GM23248 (cell line): ENCODE measurements at places on chromosomes 12 and 14.

GRCh38 chr12:18430425-18431048, 169.2 kb downstream of the PIK3C2G start:
- H3K27me3 ChIP-seq: no peaks in the 10 kb centered on the region
- H3K36me3 ChIP-seq: no peaks in the 10 kb centered on the region
- peaks cover 3% of the 10 kb centered on the region; the same call in 1 of the 2 replicates for H3K4me1 ChIP-seq
- peak; percentile 76 for DNase-seq
- H3K27ac ChIP-seq: no peak overlapping the region

GRCh38 chr14:37597914-37598746, 2.7 kb downstream of the TTC6 start:
- H3K27ac ChIP-seq: no peak overlapping the region
- H3K4me1 ChIP-seq: peaks cover 5% of the 10 kb centered on the region; the same call in 1 of the 2 replicates
- H3K27me3 ChIP-seq: peaks cover 82% of the 10 kb centered on the region
- peak overlapping the region; percentile 7; the same call in 1 of the 2 replicates for H3K4me3 ChIP-seq
- no peaks in the 10 kb centered on the region for H3K36me3 ChIP-seq

- H3K4me1 ChIP-seq: peaks cover 26% of the 10 kb centered on the region
- H3K27ac ChIP-seq: peak overlapping the region; percentile 51
- DNase-seq: peak; percentile 17
- H3K4me3 ChIP-seq: peak overlapping the region; percentile 74
- no peaks in the 10 kb centered on the region for H3K27me3 ChIP-seq
- no peaks in the 10 kb centered on the region for H3K36me3 ChIP-seq
These were observed 135.3 kb downstream of the FGD4 start for GRCh38 chr12:32534698-32535097.

GRCh38 chr12:93134893-93135285, 205.8 kb upstream of the EEA1 start:
- H3K27ac ChIP-seq: no peak overlapping the region
- DNase-seq: no peak
- no peaks in the 10 kb centered on the region for H3K36me3 ChIP-seq
- no peaks in the 10 kb centered on the region for H3K27me3 ChIP-seq
- peaks cover 28% of the 10 kb centered on the region for H3K4me1 ChIP-seq

DNA sequence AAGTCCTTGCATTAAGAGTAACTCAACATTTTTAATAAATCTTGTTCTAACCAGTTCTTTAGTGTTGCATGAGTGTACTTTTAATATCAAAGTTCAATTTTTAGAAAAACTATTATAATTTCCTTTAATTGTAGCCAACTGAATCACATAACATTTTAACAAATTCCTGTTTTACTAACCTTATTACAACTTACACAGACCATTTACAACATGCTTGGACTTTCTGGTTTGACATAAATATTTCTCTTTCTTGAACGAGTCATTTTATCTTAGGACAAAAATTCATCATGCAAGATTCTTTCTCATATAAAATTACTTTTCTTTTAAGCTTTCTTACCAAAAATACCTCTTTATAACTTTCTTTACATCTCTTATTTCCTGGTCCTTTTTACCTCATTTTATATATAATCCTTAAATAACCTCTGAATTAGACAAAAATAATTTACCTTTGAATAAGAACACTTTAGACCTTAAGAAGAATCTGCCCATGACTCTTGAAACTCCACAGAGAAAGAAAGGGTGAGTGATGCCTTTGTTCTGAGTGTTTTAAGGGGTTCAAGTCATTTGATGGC, 3.9 kb downstream of the SLCO1A2 start:
- no peak for DNase-seq
- no peaks in the 10 kb centered on the region for H3K4me1 ChIP-seq
- H3K36me3 ChIP-seq: no peaks in the 10 kb centered on the region
- H3K4me3 ChIP-seq: no peak overlapping the region
- H3K27me3 ChIP-seq: no peaks in the 10 kb centered on the region

DNA sequence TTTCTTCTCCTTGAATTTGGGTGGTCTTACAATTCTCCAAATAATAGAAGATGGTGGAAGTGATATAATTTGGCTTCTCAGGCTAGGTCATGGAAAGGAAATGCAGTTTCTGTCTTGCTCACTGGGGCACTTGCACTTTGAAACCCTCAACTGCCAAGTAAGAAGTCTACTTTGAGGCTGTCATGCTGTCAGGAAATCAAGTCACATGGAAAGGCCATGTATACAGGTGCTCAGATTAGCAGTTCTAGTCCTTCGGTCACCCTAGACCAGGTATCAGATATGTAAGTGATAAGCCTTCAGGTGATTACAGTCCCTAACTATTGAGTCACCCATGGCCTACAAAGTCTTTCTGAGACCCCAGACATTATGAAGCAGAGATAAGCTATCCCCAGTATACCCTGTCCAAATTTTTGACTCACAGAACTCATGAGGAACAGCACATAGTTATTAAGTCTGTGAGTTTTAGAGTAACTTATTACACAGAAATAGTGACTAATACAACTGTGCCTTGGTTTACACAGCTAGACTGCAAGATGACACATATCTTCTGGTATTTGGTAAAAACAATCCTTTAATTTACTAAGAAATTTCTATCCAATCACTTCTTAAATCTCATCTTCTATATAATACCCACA, 26.3 kb upstream of the BBS10 start:
- no peak overlapping the region for H3K4me3 ChIP-seq
- peaks cover 46% of the 10 kb centered on the region for H3K36me3 ChIP-seq
- no peaks in the 10 kb centered on the region for H3K27me3 ChIP-seq
- DNase-seq: peak; percentile 39
- 0 out of 2 replicates have a peak overlapping the region, but pooled peaks have one; percentile 16 for H3K27ac ChIP-seq

DNA sequence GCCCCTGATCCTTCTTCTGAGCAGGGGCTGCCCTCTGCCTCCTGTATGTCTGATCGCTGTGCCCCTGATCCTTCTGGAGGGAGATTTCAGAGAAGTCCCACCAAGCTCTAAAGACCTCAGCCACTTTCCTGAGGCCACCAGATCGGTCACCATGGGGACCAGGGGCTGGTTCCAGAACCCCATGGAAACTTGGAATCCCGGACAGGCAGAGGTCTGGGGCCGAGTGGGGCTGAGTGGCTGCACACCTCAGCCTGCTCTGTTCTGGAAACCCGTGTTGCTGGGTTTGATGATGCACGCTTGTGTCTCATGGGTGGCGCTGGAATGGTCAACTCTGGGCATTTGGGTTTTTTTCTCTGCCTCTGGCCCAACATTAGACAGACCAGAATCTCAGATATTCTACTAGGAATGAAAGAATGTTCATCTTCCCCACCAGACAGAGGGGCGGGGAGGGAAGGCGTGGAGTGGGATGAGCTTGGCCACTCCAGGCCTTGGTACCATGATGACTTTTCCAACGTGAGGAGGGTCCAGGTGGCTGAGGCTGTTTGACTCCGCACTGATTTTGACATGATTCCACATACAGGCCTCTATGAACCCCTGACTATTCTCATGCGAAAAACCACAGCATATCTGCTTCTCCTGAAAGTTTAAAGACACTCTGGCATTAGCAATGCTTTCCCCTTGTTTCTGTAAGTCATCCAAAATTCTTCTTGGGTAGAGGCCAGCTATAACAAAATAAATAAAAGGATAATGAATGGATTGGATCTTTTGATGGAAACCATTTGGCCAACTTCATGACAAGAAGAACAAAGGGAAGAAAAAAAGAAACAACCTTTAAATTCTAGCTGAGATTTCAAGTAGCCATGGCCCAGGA, 114.5 kb downstream of the ADGRD1 start:
- no peak for DNase-seq
- no peak overlapping the region for H3K4me3 ChIP-seq
- no peaks in the 10 kb centered on the region for H3K4me1 ChIP-seq

DNA sequence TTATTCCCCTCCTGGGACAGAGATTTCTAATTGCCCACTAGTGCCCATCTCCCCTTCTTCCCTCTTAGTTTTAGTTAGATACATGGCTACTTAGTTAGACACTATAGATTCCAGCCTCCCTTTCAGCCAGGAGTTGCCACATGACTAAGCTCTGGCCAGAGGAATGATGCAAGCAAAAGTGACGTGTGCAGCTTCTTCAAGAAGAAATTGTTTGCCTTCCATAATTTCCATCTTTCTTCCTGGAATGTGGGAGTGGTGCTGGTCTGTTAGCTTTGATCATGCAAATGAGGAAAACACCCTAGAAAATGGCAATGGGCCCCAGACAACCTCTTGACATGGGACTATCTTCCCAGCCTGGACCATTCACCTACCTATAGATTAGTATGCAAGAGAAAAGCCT, 21.4 kb downstream of the CCDC177 start:
- H3K4me1 ChIP-seq: no peaks in the 10 kb centered on the region
- no peak overlapping the region for H3K4me3 ChIP-seq
- H3K27ac ChIP-seq: no peak overlapping the region
- H3K36me3 ChIP-seq: no peaks in the 10 kb centered on the region

DNA sequence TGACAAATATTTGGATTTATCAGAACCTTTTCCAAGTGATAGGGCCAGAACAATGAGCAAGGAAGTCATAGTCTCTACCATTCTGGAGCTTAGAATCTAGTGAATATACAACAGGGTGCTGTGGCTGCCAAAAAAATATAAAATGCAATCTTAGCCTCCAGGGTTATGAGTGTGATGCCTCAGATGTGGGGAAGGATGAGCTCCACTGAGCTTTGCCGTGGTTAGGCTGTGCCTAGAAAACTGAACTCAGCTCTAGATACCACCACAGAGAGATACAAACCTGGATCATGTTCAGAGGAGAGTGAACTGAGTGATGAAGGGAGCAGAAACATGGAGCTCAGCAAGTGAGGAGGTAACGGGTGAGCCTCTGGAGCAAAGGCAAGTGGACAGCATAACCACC, 138.1 kb upstream of the HIF1A start:
- H3K4me3 ChIP-seq: no peak overlapping the region
- no peaks in the 10 kb centered on the region for H3K27me3 ChIP-seq
- H3K27ac ChIP-seq: no peak overlapping the region; the same call in 1 of the 2 replicates
- no peaks in the 10 kb centered on the region for H3K36me3 ChIP-seq
- H3K4me1 ChIP-seq: peaks cover 69% of the 10 kb centered on the region
- no peak for DNase-seq
